ENCODE measurements at places on chromosomes 1 and 21.
A peak's percentile ranks its signal among the peaks of the same experiment; 100 is the strongest.

- no peak for DNase-seq
Observed at GRCh38 chr1:154866257-154867063, 3.6 kb downstream of the KCNN3 start.

GRCh38 chr1:174023440-174023839, 1.3 kb upstream of the RC3H1 start:
- DNase-seq, result peak; percentile 48

DNA sequence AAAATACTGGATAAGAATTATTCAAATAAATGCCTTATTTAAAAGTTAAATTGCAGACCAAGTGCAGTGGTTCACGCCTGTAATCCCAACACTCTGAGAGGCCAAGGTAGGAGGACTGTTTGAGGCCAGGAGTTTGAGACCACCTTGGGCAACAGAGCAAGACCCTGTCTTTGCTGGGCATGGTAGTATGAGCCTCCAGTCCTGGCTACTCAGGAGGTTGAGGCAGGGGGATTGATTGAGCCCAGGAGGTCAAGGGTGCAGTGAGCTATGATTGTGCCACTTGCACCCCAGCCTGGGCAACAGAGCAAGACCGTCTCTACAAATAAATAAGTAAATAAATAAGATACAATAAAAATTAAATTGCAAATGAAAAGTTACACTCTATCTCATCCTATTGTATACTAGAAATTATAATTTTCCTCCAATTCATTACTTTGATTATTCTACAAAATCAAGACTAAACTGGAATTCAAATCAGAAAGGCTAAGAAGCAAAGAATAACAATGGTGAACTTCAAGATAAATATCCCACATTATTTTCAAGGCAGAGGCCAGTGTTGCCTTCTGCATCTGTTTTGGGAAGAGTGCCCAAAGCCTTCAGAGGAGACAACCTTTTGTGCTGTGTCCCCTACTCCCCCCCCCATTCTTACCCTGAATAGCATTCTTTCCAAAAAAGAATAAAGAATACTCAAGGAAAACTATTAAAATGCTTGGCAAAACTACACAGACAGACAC, 73.3 kb upstream of the IRF2BP2 start:
- no peak for DNase-seq

- DNase-seq, result no peak
Observed at GRCh38 chr1:3902571-3903091, 2.6 kb upstream of the C1orf174 start.

- DNase-seq, result no peak
Observed at GRCh38 chr1:220768126-220768601, 18.5 kb upstream of the MTARC1 start.

Data from pons (tissue), 1 donor.